WTC11 (cell line): ENCODE measurements at places on chromosomes 2 and 18.
A peak's percentile ranks its signal among the peaks of the same experiment; 100 is the strongest.

- DNase-seq: no peak
These were observed 205.1 kb upstream of the FAM98A start for GRCh38 chr2:33804155-33804554.

- DNase-seq: peak; percentile 24
These were observed 296.6 kb downstream of the NAPG start for GRCh38 chr18:10822456-10822855.

DNA sequence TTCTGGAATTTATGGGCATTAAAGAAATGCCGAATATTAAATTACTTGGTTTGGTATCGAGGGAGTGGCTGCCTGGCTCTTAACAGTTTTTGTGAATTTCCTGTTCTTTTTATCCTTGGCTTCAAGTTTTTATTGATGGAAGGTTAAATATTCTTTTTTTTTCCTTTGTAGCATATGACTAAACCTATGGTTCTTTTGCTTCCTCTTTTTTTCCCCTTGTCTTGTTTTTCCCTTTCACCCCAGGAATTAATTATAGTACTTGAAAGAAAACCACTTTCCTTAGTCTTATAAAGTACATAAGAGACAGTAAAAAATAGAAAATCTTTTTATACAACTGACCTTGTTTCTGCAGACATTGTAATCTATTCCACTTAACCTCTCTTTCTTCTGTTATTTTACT lies 42.4 kb downstream of the MGAT5 start:
- no peak for DNase-seq

GRCh38 chr2:234852941-234853340 lies 98.9 kb upstream of the SH3BP4 start:
- DNase-seq: no peak

GRCh38 chr2:45885171-45885621 lies 233.7 kb downstream of the PRKCE start:
- DNase-seq: no peak

- DNase-seq: no peak
These were observed 368.9 kb upstream of the TNP1 start for GRCh38 chr2:217228732-217229131.

- DNase-seq: no peak
These were observed 48.2 kb downstream of the PIGN start for GRCh38 chr18:62138461-62139235.
